Karpas-422 (cell line): ENCODE measurements at places on chromosomes 3 and 15. TPM values are rescaled to one million over a fixed set of nuclear protein-coding genes. Genes with fewer than 3 reads are reported as not detected.

DNA sequence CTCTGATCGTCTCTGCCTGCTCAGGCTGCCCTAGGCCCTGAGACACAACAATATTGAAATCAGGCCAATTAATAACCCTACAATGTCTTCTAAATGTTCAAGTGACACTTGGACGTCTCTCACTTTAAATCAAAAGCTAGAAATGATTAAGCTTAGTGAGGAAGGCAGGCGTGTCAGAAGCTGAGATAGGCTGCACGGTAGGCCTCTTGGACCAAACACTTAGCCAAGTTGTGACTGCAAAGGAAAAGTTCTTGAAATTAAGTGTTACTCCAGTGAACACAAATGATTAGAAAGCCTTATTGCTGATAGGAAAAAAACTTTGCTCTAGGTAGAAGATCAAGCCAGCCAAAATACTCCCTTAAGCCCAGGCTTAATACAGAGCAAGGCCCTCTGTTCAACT, 2.2 kb downstream of the HPS3 start:
- peak overlapping the region; percentile 96 for H3K4me3 ChIP-seq
- H3K27ac ChIP-seq = peak overlapping the region; percentile 72; the same call in 1 of the 2 replicates
- peak; percentile 53 for DNase-seq
- peaks cover 33% of the 10 kb centered on the region for H3K4me1 ChIP-seq

DNA sequence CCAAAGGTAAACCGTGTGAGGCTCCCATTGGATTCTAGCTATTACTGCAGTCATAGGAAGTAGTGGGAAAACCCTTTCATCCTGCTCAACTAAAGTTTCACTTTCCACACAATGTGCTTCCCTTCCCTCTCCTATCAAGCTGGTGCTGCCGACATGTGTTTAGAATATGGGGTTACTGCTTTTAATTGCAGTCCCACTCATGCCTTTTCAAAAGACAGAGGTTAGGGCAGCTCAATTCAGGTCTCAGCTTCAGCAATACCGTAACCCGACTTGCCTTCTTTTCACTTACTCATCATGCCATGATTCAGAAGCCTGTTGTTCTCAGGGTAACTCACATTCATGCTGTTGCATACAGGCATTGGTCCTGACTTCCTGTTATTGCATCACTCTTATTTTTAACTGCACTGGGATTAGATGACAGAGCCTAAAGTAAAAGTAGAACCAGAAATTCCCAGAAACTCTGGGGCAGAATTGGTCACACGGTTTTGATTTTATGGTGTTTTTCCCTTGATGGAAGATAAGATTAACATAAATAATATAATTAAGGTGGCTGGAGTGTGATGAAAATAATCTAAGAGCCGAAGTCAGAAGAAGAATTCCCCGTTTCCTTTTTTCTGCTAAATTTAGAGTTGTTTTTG, 45.7 kb downstream of the C2CD4B start:
- no peak overlapping the region for H3K27ac ChIP-seq
- H3K4me3 ChIP-seq = no peak overlapping the region
- DNase-seq = no peak
- H3K4me1 ChIP-seq = 0 out of 2 replicates have a peak, but pooled peaks cover 8% of the 10 kb centered on the region

- no peak overlapping the region for H3K4me3 ChIP-seq
- no peaks in the 10 kb centered on the region for H3K36me3 ChIP-seq
- H3K4me1 ChIP-seq = peaks cover 16% of the 10 kb centered on the region
- no peak overlapping the region for H3K27ac ChIP-seq
- no peak for DNase-seq
- H3K27me3 ChIP-seq = no peaks in the 10 kb centered on the region
Observed at GRCh38 chr3:11437506-11437905, 165.3 kb downstream of the ATG7 start.

GRCh38 chr15:52295421-52296001, at the start of gene MYO5C:
Gene MYO5C, minus strand, starts transcription at chr15:52295804. Its CDS starts 168 bp downstream, at chr15:52295636.
- peaks cover 6% of the 10 kb centered on the region; the same call in 1 of the 2 replicates for H3K4me1 ChIP-seq
- no peak within 1 kb of the TSS for H3K4me3 ChIP-seq
- no peak within 1 kb of the TSS for H3K27ac ChIP-seq
- H3K36me3 ChIP-seq = no peaks in the 10 kb centered on the region

GRCh38 chr15:84924077-84924731, 39.7 kb downstream of the SLC28A1 start:
- H3K27ac ChIP-seq = no peak overlapping the region
- no peak overlapping the region for H3K4me3 ChIP-seq
- no peak for DNase-seq
- no peaks in the 10 kb centered on the region for H3K4me1 ChIP-seq
- H3K36me3 ChIP-seq = no peaks in the 10 kb centered on the region

The LRRC2 gene
- not detected in 2 replicates for total RNA-seq
